ENCODE measurements at places on chromosomes 3 and 15.

GRCh38 chr3:191030491-191030890 lies 168.0 kb upstream of the GMNC start:
- DNase-seq, result no peak

DNA sequence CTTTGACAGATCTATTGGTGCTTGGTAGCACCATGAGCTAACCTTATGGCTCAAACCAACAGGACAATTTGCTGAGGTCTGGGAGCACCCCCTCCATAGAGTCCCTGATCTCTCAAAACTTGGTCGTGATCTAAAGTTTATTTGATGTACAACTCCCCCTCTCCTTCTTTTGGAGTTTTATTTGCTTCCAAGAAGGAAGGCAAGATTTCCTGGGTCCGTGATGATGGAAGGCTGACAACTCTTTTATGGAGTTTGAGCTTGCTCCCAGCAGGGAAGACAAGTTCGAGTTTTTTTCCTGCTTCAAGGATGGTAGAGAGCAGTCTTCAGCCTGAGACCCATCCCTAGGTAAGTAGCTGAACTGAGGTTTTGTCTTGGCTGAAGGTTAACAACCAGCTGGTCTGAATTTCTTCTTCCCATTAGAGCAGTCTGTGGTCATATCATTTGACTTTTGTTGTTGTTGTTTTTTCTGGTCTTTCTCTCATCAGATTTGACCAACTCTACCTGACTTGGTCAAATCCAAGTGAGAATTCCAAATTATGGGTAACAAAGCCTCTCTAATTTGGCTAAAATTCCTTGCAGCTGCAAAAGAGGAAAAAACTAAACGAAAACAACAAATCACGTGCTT lies 2.8 kb upstream of the MUC20 start:
- no peak for DNase-seq

DNA sequence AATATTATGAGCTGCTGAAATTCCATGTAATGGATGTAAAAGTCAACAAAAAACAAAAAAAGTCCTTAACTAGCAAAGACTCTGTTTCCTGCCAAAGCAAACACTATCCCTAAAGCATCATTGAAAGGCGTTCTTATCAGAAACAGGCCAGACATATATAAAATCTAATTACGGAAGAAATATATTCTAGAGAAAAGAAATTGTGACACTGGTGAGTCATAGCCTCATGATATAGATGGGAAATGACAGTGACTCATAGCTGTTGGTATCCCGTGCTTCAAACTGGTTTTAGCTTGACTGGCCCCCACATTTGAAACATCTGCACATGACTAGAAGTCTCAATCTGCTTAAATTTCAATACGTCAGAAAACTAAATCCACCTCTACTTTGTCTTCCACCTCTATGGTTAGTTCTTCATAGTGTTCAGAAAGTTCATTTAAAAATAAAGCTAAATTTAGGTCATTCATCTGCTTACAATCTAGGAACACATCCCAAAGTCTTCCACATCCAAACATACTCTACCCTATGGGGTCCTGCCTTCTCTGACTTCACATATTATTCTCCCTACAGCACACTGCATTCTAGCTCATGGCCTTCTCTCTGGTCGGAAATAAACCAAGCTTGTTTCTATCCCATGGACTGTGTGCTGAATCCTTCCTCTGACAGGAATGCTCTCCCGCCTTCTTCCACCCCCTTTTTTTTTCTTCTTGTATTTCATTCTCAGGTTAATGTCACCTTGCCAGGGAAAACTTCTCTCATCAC lies 456.3 kb upstream of the ARRDC4 start:
- no peak for DNase-seq

DNA sequence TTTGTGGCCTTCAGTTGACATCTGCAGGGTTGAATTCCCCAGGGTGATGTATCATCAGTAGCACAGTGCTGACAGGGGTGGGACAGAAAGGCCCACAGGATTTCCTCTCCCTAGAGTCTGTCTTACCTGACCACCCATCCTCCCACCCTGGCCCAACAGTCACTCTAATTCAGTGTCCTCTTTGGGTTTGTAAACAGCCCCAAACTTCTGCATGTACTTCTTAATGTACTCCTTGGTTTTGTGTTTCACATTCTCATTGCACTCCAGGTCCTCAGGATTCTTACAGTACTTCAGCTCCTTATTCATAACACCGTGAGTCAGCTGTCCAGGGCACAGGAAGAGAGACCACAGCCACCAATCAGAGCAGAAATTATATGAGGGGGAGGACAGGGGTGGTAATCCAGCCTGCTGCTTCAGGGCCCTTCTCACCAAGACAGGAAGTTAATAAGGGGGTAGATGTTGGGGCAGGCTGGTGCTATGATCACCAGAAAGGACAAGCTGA lies 37.5 kb downstream of the NBEAL2 start:
- DNase-seq, result no peak

GRCh38 chr3:193040836-193041672 lies 123.4 kb upstream of the MB21D2 start:
- no peak for DNase-seq

DNA sequence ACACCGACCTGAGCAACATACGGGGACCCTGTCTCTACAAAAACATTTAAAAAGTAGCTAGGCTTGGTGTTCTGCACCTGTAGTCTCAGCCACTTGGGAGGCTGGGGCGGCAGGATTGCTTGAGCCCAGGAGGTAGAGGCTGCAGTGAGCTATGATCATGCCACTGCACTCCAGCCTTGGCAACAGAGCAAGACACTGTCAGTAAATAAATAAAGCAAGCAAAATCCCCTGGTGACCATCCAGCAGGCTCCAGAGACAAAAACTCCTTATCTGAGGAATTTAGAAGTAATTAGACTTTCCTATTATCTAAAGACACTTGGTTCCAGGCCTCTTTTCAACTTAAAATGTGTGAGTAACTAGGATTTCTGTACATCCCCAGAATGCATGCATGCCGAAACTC lies 29.5 kb upstream of the ZNF774 start:
- no peak for DNase-seq

GRCh38 chr3:89375451-89375850 lies 268.0 kb downstream of the EPHA3 start:
- DNase-seq, result no peak

DNA sequence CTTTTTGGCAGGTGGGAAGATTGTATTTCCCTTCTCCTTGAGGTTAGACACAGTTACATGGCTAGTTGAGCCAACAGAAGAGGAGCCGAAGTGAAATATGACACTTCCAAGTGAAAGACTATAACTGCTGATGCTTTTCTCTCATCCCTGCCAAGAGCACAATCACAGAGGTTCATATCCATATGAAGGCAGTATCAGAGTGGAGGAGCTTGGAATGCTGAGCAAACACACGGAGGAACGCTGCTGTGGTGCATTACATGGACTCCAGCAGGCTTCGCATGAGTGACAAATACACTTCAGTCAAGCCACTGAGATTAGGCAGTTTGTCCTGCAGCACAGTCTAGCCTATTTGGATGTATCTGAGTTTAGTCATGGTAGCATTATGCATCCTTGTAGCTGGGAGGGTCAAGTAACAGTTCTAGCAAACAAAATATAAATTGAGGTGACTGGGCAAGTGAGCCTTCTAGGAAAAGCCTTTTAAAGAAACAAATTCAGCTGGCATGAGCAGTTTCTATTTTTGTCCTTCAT lies 5.4 kb downstream of the IQCF6 start:
- no peak for DNase-seq

DNA sequence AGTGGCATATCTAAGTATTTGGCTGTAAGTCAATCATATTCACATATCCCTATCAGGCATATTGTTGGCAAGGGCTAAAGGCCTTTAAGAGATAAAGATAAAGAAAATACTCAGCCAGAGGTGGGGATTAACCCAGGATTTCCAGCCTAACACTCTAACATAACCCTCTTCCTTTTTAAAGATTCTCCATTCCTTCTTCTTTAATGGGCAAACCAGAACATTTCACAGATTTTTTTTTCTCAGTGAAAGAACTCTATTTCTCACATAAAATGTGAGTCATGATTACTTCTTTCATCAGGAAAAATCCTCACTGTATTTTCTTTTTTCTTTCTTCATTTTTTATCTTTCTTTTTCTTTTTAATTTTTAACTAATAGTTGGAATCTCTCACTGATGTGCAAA lies 200.4 kb downstream of the NR1D2 start:
- no peak for DNase-seq

DNA sequence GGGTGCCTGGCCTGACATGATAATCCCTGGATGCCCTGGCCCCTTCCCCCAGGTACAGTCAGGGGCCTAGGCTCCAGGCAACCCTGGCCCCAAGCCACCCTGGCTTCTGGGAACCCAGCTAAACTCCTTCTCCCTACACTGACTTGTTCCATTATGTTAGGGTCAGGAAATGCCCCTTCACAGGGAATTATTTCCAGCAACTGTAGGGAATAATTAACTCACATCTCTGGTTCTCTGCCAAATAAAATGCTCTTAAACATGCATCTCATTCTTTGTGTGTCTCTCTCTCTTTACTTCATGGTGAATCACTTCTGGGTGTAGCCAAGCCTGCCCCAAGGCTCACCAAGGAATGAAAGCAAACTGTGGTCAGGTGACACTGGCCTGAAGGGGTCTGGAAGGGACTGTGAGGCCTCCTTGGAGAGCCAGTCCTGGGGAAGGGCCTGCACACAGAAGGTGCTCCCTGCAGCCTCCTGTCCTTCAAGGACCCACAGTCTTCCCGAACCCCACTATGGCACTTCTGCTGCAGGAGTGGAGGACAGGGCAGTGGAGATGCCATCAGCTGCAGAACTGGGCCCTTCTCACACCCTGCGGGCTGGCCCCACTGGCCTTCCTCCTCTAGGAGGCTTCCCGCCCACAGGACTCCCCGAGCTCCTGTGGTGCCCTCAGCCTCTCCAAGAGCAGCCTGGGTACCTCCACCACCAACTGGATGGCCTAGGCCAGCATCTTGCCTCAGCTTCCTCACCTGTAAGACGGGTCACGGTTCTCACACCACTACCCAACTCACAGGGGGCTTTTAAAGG lies 17.6 kb downstream of the TKT start:
- no peak for DNase-seq

- no peak for DNase-seq
These were observed 14.9 kb upstream of the SELENOT start for GRCh38 chr3:150588027-150588830.

GRCh38 chr15:95843241-95843910 lies 487.1 kb upstream of the NR2F2 start:
- no peak for DNase-seq

GRCh38 chr3:126375835-126376331 lies 18.7 kb upstream of the KLF15 start:
- no peak for DNase-seq

- no peak for DNase-seq
These were observed 2.2 kb upstream of the THRB start for GRCh38 chr3:24496529-24497482.

DNA sequence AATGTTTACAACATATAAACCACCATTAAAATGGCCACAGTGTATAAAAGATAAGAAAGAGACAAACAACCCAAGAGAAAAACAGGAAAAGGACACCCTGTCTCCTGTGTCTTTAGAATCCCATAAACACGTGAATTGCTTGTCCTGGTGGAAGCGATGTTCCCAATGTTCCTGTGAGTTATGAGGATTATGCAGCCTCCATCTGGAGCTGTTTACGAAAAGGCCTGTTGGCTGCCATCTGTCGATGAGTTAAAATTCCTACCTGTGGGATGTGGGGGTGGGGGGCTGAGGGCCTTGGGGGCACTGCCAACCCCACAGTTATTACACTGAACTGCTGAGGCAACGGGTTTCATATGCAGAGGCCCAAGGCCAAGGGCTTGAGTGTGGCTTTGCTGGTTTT lies 13.6 kb downstream of the NISCH start:
- DNase-seq, result no peak

- no peak for DNase-seq
These were observed 7.5 kb downstream of the GYG1 start for GRCh38 chr3:148998715-148999423.

DNA sequence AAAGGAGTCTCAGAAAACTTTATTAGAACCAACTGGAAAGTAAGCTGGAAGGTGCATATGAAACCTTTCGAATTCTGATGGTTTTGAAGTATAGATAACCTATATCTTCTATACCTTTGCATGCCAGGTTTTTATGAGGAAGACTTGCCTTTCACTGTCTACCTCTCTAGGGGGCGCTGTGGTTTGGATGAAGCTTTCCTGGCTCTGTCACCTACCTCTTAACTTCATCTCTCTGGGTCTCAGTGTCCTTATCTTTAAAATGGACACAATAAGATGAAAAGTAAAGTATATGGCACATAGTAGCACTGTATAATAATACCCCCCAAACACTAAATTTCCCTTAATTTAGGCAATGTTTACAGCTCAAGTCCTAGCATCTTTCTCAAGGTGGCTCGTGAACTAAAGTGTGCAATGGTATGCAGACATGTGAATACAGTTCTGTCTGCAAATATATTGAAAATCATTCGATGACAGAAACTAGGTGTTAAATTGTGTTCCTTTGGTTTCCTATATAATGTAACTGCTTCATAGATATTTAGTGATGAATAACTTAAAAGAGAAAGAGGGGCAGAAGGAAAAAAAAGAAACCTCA lies 314.3 kb downstream of the CHST2 start:
- DNase-seq, result no peak

- DNase-seq, result no peak
These were observed 60.8 kb downstream of the PLS1 start for GRCh38 chr3:142657033-142657432.

DNA sequence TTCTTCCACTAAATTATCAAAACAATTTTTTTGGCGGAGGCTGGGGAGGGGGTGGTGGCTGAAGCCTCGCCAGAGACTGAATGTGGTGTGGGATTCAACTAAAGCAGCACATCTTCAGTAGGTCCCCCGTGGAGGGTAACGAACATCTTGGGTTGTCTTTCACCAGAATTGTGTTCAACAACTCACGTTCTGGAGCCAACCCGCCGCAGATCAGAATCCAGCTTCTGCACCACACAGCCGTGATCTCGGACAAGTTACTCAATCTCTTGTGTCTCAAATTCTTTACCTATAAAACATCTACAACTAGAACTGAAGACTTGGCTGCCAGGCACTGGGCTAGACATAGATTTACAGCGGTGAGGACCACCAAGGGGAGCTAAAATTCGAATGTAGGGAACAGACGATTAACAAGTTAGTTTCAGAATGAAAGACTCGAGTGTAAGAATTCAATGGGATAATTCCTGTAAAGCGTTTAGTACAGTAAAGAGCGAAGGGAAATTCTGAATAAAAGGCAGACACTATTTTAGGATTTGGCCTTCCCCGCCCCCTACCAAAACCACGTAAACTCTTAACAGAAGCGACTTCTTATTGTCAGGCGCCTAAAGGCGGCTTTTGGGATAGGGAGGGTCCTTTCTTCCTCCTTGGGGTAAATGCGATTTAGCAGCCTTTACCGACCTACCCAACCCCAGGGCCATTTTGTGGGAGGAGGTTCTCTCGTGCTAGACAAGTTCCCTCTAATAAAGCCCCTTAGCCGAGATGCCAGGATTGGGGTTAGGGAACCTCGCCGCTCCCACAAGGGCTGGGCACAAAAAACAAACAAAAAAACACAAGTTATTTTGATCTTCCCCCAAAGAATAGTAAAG lies 697 bp upstream of the RAB5A start:
- DNase-seq, result no peak

DNA sequence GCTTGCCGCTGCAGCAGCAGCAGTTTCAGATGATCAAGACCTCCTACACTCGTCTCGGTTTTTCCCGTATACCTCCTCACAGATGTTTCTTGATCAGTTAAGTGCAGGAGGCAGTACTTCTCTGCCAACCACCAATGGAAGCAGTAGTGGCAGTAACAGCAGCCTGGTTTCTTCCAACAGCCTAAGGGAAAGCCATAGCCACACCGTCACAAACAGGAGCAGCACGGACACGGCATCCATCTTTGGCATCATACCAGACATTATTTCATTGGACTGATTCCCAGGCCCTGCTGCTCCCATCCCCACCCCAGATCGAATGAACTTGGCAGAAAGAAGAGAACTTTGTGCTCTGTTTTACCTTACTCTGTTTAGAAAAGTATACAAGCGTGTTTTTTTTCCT lies 17.6 kb downstream of the CALML4 start:
- no peak for DNase-seq
